ENCODE measurements at places on chromosomes 7 and 10.

- no peak for DNase-seq
These were observed 58.5 kb downstream of the FGFR2 start for GRCh38 chr10:121539786-121540185.

- no peak for DNase-seq
These were observed 32.4 kb upstream of the LBX1 start for GRCh38 chr10:101261702-101262101.

GRCh38 chr10:10780746-10781145 is 236.9 kb upstream of the CELF2 start:
- DNase-seq = no peak

DNA sequence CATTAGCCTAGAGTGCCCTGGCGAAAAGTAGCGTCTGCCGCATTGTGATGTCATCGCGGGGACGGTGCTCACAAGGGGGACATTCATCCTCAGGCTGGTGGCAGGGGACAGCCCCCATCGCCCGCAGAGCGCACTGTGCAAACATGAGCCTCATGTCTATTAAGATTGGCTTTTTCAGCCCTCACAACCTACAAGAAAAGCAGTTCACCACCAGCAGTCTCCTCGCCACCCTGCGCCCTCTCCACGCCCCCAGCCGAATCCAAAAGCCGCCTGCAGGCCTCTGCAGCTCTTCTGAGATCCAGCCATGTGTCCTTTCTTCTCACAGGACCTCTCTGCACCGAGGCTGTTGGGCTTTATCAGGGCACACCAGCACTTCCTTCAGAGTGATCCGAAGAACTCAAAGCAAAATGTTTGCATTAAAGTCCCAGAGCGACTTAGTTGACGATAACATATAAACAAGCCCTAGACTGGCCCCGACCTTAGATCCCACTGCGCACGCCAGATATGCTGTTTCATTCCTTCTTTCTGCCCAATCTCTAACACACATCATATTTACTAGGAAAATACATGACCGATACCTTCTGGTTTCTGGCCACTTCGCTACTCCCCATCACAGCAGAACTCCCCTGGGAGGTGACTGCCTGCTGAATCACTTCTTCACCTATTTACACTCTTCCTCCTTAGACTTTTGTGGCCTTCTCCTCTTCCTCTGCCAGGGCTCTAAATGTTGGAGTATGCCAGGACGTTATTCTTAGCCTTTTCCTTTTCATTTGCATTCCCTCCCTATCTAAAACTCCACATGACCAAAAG is 206.0 kb upstream of the SH2B2 start:
- DNase-seq = no peak

- no peak for DNase-seq
These were observed 47.5 kb downstream of the DENND2A start for GRCh38 chr7:140592964-140593671.

- no peak for DNase-seq
These were observed 35.1 kb upstream of the AKR1C2 start for GRCh38 chr10:5038733-5039132.

GRCh38 chr7:154480817-154481216 is 428.6 kb downstream of the DPP6 start:
- DNase-seq = no peak

GRCh38 chr10:86349474-86349873 is 17.1 kb downstream of the GRID1 start:
- DNase-seq = no peak

- no peak for DNase-seq
These were observed 200.9 kb downstream of the TEX36 start for GRCh38 chr10:125482108-125482507.

DNA sequence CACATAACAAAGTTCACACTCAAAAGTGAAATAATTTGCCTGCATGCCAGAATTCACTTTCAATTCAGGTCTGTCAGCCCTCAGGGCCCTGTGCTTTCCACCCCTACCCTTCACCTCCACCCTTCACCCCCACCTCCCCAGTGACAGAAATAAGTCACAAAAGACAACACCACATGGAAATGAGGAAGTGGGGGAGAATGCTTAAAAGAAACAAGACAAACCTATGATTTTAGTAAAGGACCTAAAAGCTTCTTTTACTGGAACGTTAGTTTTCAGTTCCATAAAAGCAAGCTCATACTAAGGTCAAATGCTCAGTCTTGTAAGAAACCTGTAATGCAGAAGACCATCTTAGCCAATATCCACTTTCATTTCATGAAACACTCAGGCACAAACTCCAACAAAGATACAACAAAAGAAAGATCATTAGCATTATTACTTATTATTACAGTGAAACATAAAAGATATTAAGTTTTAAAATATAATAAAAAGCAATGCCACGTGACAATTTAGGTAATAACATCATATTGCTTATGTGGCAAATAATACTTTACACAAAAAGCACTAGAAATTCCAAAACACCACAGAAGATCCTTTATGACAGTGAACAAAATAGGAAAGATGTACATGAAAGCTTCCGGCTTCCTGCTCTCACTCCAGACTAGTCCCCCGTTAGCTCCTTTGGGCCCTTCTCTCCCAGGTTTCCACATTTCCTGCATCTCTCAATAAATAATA is 112.1 kb downstream of the LMBR1 start:
- no peak for DNase-seq

- DNase-seq = no peak
These were observed 59.6 kb downstream of the PALD1 start for GRCh38 chr10:70538195-70538520.

GRCh38 chr10:75402486-75403143 is 1.1 kb upstream of the ZNF503 start:
- DNase-seq = no peak

GRCh38 chr10:35739998-35740397 is 97.9 kb upstream of the FZD8 start:
- DNase-seq = no peak

DNA sequence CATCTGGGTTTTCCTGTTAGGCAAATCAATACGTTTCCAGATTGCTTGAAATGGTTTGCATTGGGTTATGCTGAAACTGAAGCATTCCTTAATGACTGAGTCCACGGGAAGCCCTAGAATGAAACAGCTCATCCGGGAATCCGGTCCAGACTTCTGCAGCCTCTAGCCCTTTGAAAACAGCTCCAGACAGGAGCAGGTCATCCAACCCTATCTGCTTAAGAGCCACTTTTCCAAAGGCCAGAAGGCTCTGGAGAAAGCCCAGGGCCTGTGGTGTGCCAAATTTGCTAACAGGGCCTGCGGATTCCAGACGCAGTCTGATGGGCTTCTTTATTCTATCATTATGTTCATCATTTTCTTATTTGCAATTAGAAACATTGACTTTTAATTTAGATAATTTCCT is 265.4 kb downstream of the SKIDA1 start:
- DNase-seq = no peak

DNA sequence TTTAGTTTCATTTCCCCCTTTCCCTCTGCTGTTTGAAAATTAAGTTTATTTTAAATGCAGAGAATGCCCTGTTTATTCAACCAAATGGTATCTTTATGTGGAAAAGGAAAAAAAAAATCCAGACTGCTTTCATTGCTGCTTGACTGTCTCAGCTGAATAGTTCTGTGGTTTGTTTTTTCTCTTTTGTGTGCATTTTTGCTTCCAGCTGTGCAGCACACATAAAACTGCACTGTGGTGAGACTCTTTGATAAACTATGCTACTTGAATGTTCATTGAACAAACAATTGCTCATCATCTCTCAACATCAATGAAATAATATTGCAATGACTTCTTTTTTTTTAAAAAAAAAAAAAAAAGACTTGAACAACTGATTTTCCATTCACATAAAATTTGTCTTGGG is 78.6 kb upstream of the GLI3 start:
- no peak for DNase-seq

GRCh38 chr10:80611481-80612185 is 73.9 kb downstream of the SH2D4B start:
- no peak for DNase-seq

DNA sequence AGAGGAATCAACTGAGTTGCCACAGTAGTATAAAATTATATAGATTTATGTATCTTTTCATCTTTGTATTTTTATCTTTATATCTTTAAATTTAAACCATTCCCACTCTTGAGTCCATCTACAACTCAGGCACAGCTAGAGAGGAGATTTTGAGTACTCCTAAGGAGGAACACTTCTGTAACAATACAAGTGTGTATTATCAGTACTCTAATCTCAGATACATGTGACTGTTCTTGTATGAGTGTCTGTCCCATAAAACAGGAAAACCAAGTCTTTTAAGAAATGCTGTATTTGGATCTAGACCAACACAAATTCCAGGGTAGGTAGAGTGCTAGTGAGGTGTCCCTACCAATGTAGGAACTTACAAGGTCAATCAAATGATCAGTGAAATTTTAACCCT is 1428.0 kb upstream of the LRRTM3 start:
- DNase-seq = no peak

GRCh38 chr10:77524281-77524711 is 113.3 kb downstream of the KCNMA1 start:
- DNase-seq = peak; percentile 62

DNA sequence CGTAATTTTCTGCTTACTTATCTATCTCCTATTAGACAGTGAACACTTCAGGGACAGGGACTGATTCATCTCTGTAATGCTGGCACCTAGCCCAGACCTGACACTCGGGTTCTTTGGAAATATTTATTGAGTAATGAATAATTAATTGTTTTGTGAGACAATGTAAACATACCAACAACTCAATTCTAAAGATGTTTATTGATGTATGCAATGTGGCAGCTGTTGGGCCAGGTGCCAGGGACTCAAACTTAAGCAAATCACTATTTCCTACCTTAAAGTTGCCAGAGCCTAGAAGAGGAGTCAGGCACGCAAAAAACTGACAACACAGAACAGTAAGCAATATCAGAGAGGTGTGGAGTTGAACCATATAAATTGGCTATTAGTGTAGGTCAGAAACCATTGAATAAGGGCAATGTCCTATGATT is 63.6 kb upstream of the BMPER start:
- no peak for DNase-seq

DNA sequence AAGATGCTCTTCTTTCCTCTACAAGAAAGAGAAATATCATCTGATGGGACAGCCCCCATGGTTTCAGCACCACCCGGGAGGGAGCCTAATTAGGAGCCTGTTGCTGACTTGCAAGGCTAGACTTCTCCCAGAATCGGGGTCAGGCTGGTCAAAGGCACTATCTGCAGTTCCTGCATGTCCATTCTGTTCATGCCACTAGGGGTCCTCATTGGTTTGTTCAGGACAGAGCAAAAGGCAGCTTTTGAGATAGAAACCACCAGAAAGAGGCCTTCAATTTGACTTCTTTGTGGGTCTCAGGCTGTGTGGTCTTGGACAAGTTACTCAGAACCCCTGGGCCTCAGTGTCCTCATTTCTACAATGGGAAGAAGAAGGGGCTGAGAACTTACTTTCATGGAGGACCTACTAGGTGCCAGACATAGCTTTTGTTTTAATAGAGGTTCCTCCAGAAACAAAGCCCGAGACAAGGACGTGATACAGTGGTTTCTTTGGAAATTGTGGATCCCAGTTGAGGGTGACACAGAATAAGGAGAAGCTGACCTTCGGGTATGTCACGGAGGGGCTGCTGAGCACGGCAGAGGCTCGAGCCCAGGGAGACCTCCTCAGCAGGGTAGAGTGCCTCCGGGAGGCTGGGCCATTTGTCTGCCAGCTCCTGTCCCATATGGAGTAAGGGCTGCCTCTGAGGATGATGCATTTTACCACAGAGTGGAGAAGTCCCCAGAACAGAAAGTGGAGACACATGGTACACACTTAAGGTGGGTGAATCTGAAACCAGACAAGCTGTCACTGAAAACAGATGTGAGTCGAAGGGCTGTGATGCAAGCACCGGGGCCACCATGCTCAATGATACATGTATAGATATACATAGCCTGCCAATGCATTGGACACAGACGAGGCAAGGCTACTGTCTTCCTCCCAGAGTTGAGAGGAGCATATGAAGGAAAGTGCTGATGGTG is 33.1 kb upstream of the NEUROD6 start:
- no peak for DNase-seq

GRCh38 chr10:3104251-3104918 is 37.0 kb downstream of the PFKP start:
- no peak for DNase-seq

DNA sequence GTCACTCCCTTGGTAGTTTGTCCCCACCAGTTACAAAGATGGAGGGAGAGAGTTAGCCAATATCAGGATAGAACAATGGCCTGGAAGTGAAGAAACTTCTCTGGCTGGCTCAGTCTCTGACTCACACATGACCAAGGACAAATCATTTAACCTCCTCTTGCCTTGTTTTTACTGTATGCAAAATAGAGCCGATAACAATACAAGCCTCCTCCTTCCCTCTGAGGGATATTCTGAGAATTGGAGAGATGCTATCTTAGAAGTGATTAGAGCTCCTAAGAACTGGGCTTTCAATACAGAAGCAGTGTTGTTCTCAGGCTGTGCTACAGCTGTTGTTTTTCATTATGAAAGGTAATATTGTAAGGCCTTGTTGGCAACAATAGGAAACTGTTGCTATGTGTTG is 87.7 kb upstream of the EGR2 start:
- no peak for DNase-seq

DNA sequence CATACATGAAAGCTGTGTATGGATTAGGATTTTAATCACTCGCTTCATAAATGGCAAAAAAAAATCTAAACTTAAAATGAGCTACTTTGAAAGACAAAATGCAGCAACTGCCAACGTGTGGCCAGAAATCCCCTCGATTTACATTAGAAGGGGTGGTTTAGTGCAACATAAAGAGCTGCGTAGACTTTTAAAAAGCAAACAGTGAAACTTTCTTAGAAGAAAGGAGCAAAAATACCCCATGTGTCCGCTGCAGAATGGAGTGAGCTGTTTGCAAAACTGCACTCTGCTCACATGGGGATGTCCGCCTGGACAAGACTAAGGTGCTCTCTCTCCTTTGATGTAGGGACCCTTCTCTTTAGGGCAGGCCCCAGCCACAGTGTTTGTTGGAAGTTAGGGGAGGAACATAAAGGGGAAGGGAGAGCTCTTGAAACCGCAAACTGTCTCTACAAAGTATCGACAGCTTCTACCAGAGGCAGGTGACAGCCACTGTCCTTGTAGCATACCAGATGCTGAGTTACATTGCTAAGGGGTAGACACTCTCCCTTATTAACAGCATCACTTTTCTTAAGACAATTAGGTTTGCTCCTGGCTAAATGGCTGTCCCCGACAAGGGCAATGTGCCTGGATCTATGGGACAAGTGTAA is 528.1 kb downstream of the KCNMA1 start:
- DNase-seq = no peak

Data from AG09319 (cell line).